ENCODE measurements at places on chromosomes 5 and 9. TPM values are rescaled to one million over a fixed set of nuclear protein-coding genes. Genes with fewer than 3 reads are reported as not detected.

Gene CNTNAP3B
- total RNA-seq: 2.9 TPM

Gene TERT
- total RNA-seq: 23.1 TPM

Gene GHR
- total RNA-seq: 0.19 TPM

Gene TMC1
- total RNA-seq: 0.95 TPM

- H3K4me3 ChIP-seq: peak overlapping the region; percentile 70
- DNase-seq: no peak
- H3K27ac ChIP-seq: peak overlapping the region; percentile 89
- H3K27me3 ChIP-seq: no peaks in the 10 kb centered on the region
Measured at GRCh38 chr9:105244734-105245028, 230 bp downstream of the SLC44A1 start.

DNA sequence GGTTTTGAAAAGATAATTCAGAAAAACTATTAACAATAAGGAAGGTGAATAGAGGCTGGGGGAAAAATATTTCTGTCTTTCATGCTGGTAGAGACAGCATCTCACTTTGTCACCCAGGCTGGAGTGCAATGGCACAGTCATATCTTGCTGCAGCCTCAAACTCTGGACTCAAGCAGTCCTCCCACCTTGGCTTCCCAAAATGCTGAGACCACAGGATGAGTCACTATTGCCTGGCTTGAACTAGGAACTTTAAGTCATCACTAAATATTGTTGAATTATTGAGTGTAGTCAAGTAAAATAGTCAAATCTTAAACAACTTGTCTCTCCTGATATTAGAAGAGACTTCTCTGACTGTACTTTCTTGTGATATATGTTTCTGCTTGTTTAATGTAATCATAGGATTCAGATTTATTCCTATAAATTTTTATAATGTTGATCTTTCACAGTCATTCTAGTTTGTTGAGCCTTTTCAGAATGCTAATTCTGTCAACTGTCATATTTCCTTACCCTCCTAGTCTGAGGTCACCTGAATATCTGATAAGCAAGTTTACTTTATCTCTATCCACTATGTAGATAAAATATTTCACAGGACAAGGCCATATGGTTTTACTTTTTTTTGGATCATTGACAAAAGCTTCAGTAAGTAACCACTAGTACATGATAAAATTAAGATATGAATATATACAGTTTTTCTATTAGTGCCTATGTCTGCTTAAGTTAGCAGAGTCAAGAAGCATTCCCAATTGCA, 1696.5 kb downstream of the MAT2B start:
- H3K27ac ChIP-seq: no peak overlapping the region
- peaks cover 2% of the 10 kb centered on the region for H3K4me1 ChIP-seq
- H3K27me3 ChIP-seq: no peaks in the 10 kb centered on the region
- H3K36me3 ChIP-seq: no peaks in the 10 kb centered on the region

- DNase-seq: no peak
- no peaks in the 10 kb centered on the region for H3K27me3 ChIP-seq
- H3K4me1 ChIP-seq: peaks cover 5% of the 10 kb centered on the region
- H3K27ac ChIP-seq: no peak overlapping the region
Measured at GRCh38 chr5:169944115-169944514, 36.2 kb downstream of the INSYN2B start.

- H3K27me3 ChIP-seq: no peaks in the 10 kb centered on the region
- no peaks in the 10 kb centered on the region for H3K36me3 ChIP-seq
- H3K4me3 ChIP-seq: no peak overlapping the region
- no peak overlapping the region for H3K27ac ChIP-seq
Measured at GRCh38 chr9:92917176-92917800, 30.0 kb upstream of the FGD3 start.

Gene FOXD4
- total RNA-seq: not detected

GRCh38 chr9:3856592-3856991, 330.8 kb upstream of the RFX3 start:
- H3K27ac ChIP-seq: no peak overlapping the region
- H3K36me3 ChIP-seq: no peaks in the 10 kb centered on the region
- no peak for DNase-seq
- H3K4me1 ChIP-seq: no peaks in the 10 kb centered on the region
- H3K27me3 ChIP-seq: no peaks in the 10 kb centered on the region

Gene DAB2
- total RNA-seq: 5.0 TPM

GRCh38 chr9:109097146-109097545, 22.6 kb downstream of the TMEM245 start:
- no peaks in the 10 kb centered on the region for H3K27me3 ChIP-seq
- peaks cover 11% of the 10 kb centered on the region for H3K4me1 ChIP-seq
- H3K4me3 ChIP-seq: no peak overlapping the region
- DNase-seq: no peak

GRCh38 chr5:28743025-28743715, 1704.8 kb upstream of the CDH9 start:
- no peaks in the 10 kb centered on the region for H3K36me3 ChIP-seq
- DNase-seq: no peak
- no peak overlapping the region for H3K27ac ChIP-seq
- no peaks in the 10 kb centered on the region for H3K4me1 ChIP-seq

DNA sequence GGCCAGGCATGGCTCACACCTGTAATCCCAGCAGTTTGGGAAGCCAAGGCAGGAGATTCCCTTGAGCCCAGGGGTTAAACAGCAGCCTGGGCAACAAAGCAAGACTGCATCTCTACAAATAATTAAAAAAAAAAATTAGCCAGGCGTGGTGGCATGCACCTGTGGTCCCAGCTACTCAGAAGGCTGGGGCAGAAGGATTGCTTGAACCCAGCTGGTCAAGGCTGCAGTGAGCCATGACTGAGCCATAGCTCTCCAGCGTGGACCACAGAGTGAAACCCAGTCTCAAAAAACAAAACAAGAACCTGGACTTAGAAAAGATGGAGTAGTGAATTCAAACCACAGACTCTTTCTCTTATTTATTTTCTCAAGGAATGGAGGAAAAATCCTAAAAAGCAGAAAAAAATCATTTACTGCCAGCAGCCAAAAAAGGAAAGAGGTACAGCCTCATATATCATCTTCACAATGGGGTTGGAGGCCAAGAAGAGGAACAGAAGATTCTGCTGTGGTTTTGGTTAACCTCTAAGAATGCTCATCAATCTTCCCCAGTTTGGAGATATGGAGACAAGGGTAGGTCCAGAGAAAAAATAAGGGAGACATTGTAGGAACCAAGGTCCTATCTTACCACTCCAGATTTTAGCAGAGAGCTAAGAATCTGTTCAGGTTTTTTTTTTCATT, 40.0 kb upstream of the MYO10 start:
- H3K4me1 ChIP-seq: no peaks in the 10 kb centered on the region
- no peak for DNase-seq
- H3K27me3 ChIP-seq: no peaks in the 10 kb centered on the region
- H3K36me3 ChIP-seq: no peaks in the 10 kb centered on the region
- no peak overlapping the region for H3K4me3 ChIP-seq

DNA sequence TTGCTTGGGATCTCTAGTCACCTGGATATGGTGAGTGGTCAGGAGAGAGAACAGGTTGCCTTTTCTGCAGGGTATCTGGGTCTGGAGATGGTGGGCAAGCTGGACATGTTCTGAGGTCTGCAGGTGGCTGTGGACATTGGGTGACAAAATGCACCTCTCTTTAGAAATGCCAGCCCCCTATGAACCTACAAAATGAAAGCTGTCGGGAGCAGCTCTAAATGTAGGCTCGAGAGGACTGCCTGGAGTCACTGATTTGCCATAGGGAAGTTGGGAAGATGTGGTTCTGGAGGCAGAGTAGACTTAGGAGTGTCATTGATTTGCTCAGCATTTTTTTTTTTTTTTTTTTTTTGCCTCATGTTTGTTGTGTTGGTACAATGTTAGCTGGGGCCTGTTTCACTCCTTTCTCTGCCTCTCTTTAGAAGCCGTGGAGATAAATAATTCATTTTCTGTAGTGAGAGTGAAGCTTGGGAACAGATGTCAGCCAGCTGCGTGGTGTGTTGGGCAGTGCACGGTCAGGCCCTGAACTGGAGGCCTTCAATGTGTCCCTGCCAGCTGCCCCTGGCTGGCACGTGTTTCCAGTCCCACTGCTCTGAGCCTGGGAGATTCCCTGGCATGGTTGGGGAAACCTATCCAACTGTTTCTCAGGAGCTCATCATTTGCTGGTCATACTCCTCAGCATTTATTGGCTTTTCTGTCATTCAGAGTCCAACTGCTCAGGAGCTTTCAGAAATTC, 5.4 kb downstream of the RGS3 start:
- no peak overlapping the region for H3K4me3 ChIP-seq
- H3K27ac ChIP-seq: no peak overlapping the region
- H3K27me3 ChIP-seq: no peaks in the 10 kb centered on the region

Gene PDLIM4
- total RNA-seq: 8.3 TPM

DNA sequence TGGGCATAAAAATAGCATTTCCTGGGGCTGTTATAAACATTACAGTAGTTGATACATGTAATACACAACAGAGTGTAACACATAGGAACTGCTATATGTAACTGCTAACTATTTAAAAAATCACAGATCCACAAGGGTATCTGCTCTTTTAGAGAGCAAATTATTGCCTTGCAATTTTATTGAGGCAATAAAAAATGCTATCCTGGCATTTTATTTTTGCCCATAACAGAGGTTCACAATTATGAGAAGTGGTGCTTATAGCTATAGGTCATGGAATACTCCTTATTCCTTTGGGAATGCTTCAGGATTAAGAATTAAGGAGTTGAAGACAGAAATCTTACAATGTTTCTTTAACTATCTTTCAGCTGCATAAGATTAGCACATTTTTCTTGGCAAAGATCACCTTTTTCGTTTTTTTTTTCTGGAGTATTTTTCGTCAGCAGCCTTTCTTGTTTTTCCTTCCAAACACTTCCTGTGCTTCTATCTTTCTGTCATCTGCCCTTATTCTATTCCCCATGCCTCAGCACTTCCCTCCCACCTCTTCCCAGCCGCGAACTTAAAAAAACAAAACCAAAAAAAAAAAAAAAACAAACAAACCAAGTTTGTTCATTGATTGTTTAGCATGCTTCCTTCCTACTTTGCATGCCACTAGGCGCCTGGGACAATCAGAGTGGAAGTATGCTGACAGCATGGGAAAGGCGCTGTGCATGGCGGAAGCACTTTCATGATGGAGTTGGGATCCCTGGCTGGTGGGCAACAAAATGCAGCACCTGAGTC, 264.2 kb downstream of the MAST4 start:
- no peaks in the 10 kb centered on the region for H3K27me3 ChIP-seq
- no peak for DNase-seq
- no peak overlapping the region for H3K27ac ChIP-seq
- no peaks in the 10 kb centered on the region for H3K36me3 ChIP-seq
- no peak overlapping the region for H3K4me3 ChIP-seq
- peaks cover 3% of the 10 kb centered on the region for H3K4me1 ChIP-seq

- no peak for DNase-seq
- no peak overlapping the region for H3K27ac ChIP-seq
- no peaks in the 10 kb centered on the region for H3K27me3 ChIP-seq
- H3K36me3 ChIP-seq: peaks cover 4% of the 10 kb centered on the region
Measured at GRCh38 chr9:121755581-121755980, 104.1 kb downstream of the DAB2IP start.

GRCh38 chr9:4308482-4308881, 8.6 kb upstream of the GLIS3 start:
- H3K4me1 ChIP-seq: no peaks in the 10 kb centered on the region
- no peaks in the 10 kb centered on the region for H3K27me3 ChIP-seq
- no peaks in the 10 kb centered on the region for H3K36me3 ChIP-seq
- H3K27ac ChIP-seq: no peak overlapping the region
- no peak overlapping the region for H3K4me3 ChIP-seq
- no peak for DNase-seq

DNA sequence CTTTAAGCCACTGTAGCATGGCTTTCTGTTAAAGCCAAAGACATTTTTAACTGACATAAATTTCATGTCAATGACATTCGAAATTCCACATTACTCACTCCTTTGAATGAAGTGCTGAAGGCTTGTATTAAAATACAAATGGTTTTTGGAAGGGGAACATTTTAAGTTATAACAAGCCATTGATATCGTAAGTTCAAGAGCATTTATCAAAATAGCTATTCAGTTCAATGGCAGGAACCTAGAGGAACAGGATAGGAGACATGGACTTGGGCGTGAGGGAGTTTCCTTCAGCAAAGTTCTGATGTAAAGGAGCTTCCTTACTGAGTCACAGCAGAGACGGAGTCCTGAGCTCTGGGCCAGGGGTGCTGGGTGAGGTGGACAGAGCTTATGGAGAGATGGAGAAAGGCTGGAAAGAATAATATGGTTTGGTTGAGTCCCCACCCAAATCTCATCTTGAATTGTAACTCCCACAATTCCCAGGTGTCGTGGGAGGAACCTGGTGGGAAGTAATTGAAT, 631.8 kb downstream of the BNC2 start:
- H3K4me3 ChIP-seq: no peak overlapping the region
- no peaks in the 10 kb centered on the region for H3K4me1 ChIP-seq
- no peaks in the 10 kb centered on the region for H3K36me3 ChIP-seq
- H3K27ac ChIP-seq: no peak overlapping the region
- H3K27me3 ChIP-seq: no peaks in the 10 kb centered on the region
- DNase-seq: no peak

DNA sequence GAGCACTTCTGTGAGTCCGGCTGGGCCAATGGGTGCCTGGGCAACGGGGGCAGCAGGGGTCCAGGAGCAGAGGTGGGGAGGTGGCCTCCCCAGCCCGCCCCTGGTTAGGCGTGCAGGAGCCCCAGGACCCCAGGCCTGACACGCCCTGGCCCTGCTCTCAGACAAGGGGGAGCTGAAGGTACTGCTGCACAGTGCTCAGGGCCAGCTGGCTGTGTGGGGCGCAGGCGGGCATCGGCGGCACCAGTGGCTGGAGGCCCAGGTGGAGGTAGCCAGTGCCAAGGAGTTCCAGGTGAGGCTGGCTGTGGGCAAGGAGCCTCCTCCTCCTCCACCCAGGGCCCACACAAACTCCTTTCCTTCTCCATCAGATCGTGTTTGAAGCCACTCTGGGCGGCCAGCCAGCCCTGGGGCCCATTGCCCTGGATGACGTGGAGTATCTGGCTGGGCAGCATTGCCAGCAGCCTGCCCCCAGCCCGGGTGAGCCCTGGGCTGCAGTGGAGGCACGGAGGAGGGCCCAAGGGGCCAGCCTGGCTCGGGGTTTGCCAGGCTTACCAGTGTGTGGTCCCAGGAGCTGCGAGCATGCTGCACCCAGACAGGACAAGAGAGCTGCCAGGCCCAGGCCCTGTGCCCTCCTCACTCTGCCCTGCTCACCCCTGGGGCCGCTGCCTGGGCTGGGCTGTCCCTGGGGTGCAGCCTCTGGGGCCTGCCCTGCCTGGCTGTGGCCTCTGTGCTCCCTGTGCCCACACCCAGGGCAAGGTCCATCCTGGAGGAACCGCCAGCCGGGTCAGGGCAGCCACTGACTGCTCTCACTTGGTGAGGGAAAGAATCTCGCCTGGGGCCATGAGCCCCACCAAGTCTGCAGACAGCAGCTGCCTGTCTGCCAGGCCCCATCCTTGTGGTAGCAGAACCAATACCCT, 7.0 kb downstream of the MAMDC4 start:
- H3K27me3 ChIP-seq: no peaks in the 10 kb centered on the region
- H3K4me3 ChIP-seq: no peak overlapping the region
- no peaks in the 10 kb centered on the region for H3K4me1 ChIP-seq

Gene PRELID1
- total RNA-seq: 279 TPM

Gene TAS2R1
- not detected for total RNA-seq

DNA sequence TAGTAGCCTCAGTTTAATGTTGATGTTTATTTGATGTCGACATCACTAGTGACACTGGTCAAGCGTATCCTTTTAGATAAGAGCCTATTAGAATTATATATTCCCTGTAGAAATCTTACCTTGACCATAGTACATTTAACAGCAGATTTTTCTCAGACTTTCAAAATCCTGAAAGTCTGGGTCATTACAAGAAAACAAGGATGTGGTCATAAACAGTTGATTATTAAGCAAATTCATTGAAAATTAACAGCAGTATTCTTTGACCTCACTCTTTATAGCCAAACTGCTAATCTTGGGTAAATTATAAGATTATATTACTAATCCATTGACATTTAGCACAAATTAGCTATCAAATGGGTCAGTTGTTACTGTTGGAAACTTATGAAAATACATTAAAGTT, 83.4 kb downstream of the GHR start:
- H3K36me3 ChIP-seq: no peaks in the 10 kb centered on the region
- no peaks in the 10 kb centered on the region for H3K4me1 ChIP-seq
- DNase-seq: no peak

Gene NUTM2F
- not detected for total RNA-seq

Data from H1 (cell line).